NCI-H2081 treated with DMSO at 0.1 percent for 48 hours (cell line): ENCODE measurements at places on chromosomes 11 and 22.

GRCh38 chr11:119229288-119229672 is 23.1 kb downstream of the CBL start:
- no peak for DNase-seq

GRCh38 chr22:42648368-42649245 is 585 bp downstream of the CYB5R3 start:
- DNase-seq = no peak

DNA sequence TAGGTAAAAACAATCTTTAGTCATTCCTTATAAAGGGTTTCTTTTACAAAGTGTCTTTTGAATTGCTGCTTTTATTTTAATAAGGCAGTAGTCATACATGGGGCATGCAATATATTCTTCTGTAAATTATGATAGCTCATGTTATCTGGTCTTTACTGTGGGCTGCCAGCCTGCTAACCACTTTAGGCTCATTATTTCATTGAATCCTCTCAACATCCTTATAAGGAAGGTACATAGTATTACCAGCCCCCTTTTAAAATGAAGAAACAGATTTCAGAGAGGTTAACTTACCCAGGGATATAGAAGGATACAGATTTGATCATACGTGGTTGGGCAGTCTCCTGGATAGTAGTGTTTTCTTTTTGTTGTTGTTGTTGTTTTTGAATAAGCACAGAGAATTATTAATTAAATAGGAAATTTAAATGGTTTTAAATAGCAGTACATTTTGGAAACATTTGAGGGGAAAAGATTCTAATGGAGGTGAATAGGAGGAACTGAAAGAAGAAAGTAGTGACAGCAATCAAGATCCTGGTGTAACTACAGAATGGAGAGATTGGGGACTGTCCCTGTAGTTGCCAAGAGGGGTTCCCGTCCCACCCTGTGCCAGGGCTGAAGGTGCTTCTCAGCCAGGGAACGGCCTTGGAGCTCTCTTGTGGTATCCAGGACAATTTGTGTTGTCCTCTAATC is 21.0 kb downstream of the SPECC1L start:
- DNase-seq = no peak

GRCh38 chr22:17047656-17048055 is 37.1 kb upstream of the IL17RA start:
- no peak for DNase-seq

DNA sequence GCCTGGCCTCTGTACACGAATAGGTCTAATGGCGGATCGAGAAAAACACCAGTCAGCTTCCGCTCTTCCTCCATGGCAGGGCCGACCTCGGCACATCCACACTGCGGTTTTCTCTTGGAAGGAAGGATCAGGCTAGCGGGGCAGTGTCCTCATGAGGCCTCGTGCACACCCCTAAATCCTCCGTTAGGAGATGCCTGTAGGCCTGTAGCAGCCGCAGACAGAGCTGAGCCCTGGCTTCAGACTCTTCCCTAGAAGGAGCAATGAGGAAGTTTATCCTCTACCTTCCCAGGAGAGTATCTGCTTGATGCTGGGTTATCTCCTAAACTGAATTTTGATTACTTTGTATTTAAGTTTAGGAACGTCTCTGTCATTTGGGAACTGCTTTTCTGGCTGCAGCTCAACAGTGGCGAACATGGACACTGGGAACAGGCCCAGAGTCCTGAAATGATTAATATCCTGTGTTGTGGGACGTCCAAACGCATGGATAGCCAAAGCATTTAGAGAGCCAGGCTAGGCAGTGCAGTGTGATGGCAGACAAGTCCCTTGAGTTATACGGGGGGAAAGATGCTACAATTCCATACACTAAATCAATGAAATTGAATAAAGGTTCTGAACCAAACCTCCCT is 16.5 kb upstream of the BMAL1 start:
- DNase-seq = no peak

DNA sequence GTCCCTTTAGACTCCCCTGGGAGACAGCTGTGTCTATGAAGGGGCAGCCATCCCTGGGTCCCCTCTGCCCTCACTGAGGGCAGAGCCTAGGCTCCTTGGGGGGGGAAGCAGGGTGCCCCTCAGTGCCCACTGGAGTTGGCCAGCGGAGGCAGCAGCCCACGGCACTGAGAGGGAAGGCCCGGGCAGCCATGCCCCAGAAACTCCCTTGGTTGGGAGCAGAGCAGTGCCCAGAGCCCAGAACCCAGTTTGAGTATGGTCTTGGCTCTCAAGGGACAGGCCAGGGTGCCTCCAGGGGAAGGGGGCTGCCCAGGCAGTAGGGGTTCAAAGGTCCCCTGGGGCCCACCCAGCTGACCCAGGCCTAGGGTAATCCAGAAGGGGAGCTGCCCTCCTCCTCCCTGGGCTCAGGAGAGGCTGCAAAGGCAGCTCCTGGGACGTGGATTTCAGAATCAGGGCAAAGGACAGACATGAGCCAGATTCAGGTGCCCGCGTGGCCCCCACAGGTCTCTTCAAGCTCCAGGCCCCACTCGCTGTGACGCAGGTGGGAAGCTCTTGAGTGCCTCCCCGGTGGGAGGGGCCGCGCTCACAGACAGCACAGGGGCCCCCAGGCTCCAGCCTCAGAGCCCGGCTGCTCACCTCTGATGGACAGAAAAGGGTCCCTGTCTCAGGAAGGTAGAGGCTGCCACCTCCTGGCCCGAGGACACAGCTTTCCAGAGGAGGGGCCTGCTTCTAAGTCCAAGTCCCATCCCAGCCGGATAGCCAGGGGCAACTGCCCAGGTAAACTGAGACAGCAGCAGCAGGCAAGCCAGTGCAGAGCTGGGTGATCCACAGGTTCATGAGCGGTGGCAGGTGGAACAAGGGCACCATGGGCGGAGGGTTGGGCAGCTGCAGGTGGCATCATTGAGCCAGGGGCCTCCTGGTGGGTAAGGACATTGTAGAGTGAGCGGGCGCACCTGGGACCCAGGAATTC is 2.6 kb downstream of the C11orf21 start:
- DNase-seq = no peak

DNA sequence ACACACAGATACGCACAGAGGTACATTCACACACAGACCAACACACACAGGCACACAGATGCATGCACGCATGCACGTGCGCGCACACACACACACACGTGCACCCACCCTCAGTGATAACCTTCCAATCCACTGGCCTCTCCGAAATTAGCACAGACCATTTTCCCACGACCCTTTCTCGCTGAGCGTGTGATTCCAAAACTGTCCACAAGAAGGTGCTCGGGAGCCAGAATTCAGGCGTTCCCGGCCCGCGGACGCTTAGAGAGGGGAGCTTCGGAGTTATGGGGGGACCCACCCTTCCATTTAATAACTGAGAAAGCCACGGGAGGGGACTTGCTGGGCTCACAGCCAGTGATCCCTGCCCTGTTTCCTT is 33.8 kb upstream of the SLC35C1 start:
- DNase-seq = no peak

GRCh38 chr11:120236169-120237107 is 3.5 kb upstream of the POU2F3 start:
- DNase-seq = no peak

GRCh38 chr11:114472661-114473060 is 33.4 kb downstream of the REXO2 start:
- DNase-seq = no peak

GRCh38 chr11:102367364-102367763 is 20.4 kb downstream of the BIRC2 start:
- DNase-seq = no peak

DNA sequence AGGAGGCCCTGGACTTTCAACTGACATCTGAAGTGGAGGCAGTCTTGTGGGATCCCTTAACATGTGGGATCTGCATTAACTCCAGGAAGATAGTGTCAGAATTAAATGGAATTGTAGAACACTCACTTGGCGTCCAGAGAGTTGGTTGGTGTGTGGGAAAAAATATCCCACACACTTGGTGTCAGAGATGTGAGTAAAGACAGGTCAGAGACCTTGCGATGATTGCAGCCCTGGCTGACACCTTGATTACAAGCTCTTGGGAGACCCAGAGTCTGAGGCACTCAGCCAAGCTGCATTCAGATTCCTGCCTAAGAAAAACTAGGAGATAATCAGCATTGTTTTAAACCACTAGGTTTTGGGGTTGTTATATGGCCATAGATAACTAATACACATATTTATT is 7.2 kb upstream of the TPCN2 start:
- DNase-seq = no peak

GRCh38 chr11:57787920-57788702 is 26.5 kb downstream of the CTNND1 start:
- no peak for DNase-seq

DNA sequence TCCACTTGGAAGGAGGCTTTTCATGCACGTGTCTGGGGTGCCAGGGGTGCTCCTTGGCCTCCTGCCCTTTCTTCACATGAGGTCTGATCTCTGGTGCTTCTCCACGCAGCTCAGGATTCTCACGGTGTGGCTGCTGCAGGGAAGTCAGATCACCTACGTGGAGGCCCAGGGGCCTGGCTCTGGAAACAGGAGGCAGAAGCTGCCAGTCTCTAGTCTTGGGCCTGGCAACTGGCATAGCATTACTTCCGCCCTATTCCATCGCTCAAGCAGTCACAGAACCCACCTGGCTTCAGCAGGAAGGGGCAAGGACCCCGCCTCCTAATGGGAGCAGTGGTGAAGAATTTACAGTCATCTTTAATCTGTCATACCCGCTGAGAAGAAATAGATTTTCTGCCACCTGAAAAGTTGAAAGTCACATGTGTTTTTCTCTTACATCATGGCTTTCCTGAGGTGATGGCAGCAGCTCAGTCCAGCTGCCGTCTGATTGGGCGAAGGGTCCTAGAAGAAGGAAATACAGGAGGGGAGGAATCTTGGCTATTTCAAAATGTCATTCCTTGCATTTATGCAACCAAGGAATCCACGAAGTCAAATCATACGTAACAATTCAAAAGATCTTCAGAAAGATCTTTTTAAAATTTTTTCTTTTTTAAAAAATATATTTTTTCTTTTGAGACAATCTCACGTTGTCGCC is 50.1 kb upstream of the DKK3 start:
- no peak for DNase-seq

- no peak for DNase-seq
These were observed 632.7 kb upstream of the CHORDC1 start for GRCh38 chr11:90855531-90855930.

GRCh38 chr11:68115285-68115684 is 5.9 kb downstream of the CHKA start:
- DNase-seq = no peak

DNA sequence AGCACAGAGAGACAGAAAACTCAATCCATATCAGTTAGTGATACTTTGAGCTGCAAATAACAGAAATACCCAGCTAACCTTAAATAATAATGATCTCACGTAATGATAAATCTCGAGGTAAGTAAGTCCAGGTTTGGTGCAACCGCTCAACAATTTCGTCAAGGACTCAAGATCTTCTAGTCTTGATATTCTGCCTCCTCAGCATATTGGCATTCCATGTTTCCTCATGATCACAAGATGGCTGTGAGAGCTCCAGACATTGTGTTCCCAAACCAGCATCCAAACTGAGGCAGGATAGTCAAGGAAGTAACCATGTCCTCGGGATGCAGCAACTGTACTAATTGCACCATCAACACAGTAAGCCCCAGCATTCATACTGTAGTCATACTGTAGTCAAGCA is 7.5 kb upstream of the LARGE1 start:
- DNase-seq = no peak

- DNase-seq = no peak
These were observed 118.7 kb upstream of the SORL1-AS1 start for GRCh38 chr11:121571506-121571905.

- no peak for DNase-seq
These were observed 1.7 kb downstream of the MAPK8IP2 start for GRCh38 chr22:50602338-50602700.

GRCh38 chr11:86069408-86070101 is 671 bp upstream of the PICALM start:
- DNase-seq = no peak

DNA sequence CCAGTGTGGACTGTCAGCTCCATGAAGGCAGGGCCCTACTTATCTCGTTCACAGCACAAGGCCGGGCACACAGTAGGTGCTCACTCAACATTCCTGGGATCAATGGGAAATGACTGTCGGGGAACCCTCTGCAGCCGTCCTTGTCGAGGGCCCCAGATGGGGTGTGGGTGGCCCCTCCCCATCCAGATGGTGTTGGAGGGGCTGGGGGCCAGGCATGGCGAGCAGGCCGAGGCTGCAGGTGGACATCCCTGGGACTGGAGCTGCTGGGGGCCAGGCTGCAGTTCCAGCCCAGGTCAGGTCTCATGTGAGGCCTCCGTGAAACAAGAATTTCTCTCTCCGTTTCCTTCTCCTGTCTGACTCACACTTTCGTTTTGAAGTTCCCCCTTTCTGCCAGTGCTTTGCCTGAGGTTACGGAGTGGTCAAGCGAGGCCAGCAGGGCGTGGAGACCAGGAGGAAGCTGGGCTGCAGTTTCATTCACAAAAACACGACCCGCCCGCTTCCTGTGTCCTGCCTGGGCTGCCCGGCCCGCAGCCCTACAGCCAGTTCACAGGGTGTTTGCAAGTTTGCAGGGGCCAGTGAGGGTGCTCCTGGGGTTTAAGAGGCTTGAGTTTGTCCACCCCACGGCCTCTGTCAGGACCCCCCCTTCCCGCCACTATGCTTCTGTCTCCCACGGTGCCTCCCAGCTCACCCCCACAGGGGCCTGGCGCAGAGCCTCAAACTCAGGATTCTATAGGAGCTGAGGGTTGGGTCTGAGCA is 4.5 kb downstream of the MYEOV start:
- DNase-seq = no peak

DNA sequence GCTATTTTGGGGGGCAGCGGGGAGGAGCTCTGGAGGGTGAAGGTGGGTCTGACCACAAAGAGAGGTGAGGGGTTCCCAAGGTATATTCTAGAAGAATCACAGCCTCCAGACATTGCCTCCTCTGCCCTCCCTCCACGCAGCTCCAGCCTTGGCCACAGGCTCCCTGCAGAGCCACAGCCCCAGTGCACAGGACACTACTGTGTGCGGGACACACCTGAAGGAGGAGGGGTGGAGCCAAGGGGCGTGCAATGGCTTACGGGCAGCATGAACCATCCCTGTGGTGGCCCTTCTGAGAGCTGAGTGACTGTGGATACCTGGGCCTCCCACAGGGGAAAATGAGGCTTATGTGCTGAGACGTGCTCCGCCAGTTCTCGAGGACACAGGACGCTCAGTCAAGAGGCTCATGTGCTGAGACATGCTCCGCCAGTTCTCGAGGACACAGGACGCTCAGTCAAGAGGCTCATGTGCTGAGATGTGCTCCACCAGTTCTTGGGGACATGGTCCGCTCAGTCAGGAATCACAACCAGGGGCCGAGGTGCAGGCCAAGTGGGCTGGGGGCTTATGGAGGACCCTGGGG is 417.3 kb downstream of the SHANK2 start:
- no peak for DNase-seq

DNA sequence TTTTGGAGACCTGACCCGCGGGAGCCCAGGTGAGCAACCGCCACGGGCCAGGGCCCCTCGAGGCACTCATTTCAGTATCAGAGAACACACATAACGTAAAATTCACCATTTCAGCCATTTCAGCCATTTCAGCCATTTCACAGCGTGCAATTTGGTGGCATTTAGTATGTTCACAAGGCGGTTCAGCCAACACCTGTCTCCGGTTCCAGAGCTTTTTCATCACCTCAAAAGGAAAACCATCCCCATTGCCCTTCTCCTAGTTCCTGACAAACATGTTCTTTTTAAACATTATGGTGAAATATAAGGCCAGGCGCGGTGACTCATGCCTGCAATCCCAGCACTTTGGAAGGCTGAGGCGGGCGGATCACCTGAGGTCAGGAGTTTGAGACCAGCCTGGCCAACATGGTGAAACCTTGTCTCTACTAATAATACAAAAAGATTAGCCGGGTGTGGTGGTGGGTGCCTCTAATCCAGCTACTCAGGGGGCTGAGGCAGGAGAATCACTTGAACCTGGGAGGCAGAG is 119.3 kb downstream of the KCNQ1 start:
- no peak for DNase-seq
